ENCODE measurements at places on chromosomes 2 and 18.

DNA sequence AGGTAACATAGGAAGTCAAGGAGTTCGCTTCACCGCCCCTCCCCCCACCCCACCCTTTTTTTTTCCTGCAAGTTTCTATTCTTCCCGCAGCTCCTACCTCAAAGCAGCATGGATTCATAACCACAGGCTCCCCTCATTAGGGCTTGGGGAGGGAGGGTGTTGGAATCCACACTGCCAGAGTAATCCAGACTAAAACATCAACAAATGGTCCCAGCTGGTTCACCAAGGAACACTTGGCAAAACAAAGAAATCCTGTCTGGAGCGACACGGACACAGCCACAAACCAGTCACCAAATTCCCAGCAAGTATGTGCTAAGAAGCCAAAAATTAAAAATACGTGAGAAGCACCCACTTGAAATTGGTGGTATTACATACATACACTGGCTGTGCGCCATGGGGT lies 106.9 kb upstream of the PPP1CB start:
- DNase-seq = no peak

DNA sequence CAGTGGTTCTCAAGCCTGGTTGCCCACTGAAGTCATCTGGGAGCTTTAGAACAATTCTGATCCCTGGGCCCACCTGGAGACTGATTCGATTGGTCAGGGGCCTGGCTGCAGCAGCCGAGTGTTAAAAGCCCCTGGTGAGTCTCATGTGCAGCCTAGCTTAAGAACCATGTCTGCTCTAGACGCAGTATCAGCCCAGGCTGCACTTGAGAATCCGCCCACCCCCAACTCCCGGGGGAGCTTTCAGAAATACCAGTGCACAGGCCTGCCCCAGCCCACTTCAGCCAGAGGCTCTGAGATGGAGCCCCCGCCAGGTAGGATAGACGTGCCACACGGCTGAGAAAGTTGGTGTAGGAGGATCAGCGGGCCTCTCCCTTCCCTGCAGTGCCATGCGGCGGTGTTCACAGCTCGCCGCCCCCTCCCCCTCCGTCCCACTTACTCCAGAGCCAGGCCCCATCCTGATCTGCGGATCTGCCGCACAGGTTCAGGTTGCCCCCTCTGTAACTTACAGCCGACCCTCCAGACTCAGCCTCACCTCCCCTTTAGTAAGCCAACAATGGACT lies 209.0 kb upstream of the RAB12 start:
- no peak for DNase-seq

GRCh38 chr2:232441147-232441651 lies 14.8 kb upstream of the ALPI start:
- no peak for DNase-seq

DNA sequence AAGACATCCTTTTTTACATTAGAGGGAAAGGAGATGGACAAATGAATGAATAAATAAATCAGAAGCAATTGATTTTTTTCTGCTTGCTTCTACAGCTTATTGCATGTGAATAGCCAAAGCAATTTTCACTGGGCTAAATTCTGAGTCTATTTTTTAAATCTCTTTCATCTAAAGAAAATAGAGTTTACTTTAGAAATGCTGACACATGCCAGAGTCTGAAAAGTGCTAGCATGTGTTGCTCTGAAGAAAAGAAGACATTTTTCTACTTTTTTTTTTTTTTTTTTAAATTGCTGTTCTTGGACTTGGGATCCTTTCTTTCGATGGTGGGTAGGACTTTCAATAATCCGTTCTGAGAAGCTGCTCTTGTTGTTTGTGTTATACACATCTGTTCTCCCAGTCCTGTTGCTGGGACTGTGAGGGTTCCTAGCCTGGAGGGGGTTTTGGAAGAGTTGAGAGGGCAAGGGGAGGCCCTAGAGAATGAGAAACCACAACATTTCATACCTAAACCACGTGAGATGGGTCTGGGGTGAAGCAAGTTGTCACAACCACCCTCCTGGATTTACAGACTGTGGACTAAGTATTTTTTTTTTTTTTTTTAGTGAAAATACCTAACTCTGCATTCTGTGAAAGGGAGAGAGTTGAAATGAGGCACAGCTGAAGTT lies 193.5 kb downstream of the PRKCE start:
- DNase-seq = no peak

GRCh38 chr2:233926806-233927205 lies 9.6 kb downstream of the TRPM8 start:
- DNase-seq = no peak

GRCh38 chr18:63480915-63481314 lies 4.2 kb downstream of the SERPINB5 start:
- no peak for DNase-seq

GRCh38 chr2:79114797-79115494 lies 5.3 kb upstream of the REG1A start:
- DNase-seq = no peak

DNA sequence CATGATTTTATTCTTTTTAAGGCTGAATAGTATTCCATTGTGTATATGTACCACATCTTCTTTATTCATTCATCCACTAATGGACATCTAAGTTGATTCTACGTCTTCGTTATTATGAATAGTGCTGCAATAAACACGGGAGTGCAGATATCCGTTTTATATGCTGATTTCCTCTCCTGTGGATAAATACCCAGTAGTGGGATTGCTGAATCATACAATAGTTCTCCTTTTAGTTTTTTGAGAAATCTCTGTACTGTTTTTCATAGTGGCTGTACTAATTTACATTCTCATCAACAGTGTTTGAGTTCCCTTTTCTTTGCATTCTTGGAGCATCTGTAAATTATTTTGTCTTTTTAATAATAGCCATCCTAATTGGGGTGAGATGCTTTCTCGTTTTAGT lies 114.5 kb downstream of the RGPD3 start:
- DNase-seq = no peak

DNA sequence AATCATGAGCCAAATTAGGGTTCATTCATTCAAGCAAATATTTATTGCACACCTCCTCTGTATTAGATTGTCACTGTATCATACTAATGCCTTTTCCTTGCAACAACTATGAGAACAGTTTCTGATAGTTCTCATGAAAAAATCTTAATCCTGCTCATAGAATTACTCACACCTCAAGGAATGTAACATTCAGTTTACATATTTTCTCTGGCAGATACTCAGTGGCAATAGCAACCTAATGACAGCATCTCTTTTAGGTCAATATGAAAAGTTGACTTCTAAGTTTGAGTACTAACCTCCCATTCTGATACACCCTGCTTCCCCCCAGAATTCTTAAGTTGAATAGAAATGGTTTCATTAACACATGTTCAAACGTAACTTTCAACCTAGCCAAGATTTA lies 132.0 kb downstream of the VWC2L start:
- DNase-seq = no peak

All from NCI-H146 (cell line).